ENCODE measurements at places on chromosomes 5 and 9. TPM values are rescaled to one million over a fixed set of nuclear protein-coding genes. Genes with fewer than 3 reads are reported as not detected.

- DNase-seq, result no peak
These were observed 31.7 kb upstream of the MINAR2 start for GRCh38 chr5:129716235-129716634.

GRCh38 chr9:136625101-136626065 lies 37.3 kb upstream of the EGFL7 start:
- DNase-seq, result peak; percentile 43

GRCh38 chr9:101677861-101678260 lies 60.6 kb downstream of the GRIN3A start:
- DNase-seq, result no peak

DNA sequence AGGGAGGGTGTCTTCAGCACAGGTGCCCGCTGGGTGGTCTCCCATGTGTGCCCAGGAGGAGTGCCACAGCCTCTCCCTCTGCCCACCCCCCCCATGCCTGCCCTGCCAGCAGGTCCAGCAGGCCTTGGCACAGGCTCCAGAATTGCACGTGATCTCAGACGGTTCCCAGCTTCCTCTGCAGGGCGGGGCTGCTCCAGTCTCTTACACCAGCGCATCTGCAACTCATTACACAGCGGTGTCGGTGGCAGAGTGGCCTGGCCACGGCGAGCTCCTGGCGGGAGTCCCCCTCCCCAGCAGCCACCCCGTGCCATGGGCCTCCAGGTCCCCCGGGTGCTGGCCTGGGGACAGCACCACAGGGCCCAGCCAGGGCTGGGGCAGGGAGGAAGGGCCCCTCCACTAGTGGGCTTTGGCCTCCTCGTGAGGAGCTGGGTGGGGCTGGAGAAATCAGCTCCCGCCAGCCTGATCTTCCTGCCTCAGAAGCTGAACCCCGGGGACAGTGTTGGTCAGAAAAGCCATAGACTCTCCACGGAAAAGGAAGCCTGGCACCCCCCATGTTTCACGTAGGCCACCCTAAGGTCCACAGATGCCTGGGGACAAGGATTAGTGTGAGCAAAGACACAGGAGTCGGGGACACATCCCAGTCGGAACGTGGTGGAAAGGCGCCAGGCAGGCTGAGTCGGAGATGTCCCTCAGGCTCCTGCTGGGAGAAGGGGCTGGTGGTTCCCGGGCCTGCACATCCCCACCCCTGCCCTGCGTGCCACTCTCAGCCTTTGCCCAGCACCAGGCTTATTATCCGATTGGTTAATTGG lies 40.2 kb downstream of the RXRA start:
- peak; percentile 98 for DNase-seq

DNA sequence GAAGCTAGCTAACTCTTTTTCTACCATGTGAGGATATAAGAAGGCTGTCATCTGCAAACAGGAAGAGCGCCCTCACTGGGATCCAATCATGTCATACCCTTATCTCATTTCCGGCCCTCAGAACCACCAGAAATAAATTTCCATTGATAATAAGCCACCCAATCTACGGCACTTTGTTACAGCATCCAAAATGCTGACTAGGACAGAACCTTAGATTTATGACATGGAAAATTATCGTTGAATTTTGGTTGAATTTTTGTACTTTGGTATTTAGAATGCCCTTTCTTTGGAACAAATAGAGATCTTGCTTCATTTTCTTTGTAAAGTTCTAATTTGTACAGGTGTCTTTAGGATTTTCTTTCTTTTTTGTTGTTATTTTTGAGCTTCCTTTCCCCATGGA lies 53.3 kb upstream of the CYLC2 start:
- no peak for DNase-seq

- no peak for DNase-seq
These were observed 15.2 kb upstream of the ERAP2 start for GRCh38 chr5:96861076-96861475.

GRCh38 chr5:110651507-110651906 lies 75.0 kb downstream of the TMEM232 start:
- no peak for DNase-seq

GRCh38 chr9:136882109-136882946 lies 4.0 kb upstream of the TRAF2 start:
- no peak for DNase-seq

DNA sequence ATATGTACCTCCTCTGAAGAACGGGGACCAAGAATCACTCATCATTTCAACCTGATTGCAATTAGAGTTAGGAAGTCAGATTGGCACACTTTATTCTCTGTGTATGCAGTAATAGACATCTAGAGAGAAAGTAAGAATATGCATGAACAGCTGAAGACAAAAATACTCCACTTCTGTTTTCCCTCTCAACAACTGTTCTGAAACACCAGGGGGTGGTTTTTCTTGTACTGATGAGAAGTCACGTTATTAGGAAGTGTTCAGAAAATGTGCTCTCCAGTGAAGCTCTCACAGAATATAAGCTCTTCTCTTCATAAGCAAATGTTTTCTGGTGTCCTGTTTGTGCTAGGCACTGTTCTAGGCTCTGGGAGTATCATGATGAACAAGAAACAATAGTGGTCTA lies 531.7 kb upstream of the C9orf72 start:
- no peak for DNase-seq

DNA sequence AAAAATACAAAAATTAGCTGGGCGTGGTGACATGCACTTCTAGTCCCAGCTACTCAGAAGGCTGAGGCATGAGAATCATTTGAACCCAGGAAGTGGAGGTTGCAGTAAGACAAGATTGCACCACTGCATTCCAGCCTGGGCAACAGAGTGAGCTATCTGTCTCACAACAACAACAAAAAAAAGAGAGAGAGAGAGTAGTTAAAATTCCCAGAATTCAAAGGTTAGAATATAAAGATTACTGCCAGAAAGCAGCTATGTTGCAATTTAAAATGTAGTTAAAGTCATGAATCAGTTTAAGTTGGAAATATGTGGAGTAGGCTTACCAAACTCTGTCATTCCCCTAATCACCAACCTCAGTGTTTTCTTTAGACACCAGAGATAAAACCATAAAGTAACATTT lies 58.7 kb upstream of the SUSD1 start:
- DNase-seq, result no peak

- no peak for DNase-seq
These were observed 122.5 kb upstream of the RFX3 start for GRCh38 chr9:3648266-3648665.

DNA sequence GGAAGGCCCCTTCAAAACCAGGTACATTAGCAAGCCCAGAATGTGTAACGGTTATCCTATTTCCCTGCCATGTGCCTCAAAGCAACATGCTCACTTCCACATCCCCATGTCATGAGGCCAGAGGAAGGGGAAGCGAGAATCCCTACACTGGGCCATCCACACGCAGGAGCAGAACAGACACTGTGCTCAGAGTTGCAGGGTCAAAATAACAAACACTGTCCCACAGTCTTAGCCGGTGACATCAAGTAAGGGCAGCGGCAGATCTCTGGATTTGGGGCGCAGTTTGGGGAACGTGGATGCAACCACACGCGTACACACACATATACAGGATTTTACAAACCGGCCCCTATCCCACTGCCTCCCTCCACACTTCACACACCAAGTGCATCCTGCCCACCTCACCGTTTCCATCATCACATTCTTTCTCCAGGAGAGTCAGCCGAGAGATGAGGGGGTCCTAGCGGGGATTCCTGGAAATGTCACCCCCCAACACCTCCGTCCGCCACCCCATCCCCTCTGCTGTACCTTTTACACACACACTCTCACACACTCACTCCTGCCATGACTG lies 776 bp downstream of the APBA1 start:
- peak; percentile 82 for DNase-seq

GRCh38 chr9:130154816-130155215 lies 17.4 kb upstream of the NCS1 start:
- no peak for DNase-seq

DNA sequence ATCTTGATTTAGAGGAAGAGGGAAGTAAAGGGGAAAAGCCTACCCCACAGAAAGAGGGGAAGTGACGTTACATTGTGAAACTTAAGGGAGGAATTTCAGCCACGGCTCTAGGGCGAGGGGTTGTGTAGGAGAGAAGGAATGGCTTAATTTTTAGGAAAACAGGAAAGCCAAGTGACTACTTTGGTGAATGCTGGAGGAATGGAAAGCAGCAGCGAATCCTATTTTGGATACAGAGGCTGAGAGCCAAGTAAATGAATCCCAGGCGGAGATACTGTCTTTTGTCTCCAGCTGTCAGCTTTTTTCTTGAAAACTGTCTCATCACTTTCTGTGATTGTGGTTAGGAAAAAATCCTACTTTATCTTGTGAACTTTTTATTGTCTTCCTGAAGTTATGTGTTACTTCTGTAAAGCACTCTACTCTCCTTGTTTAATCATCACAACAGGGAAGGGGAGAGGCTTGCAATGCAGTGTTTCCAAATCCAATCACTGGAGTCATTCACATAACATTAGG lies 188.4 kb downstream of the TSSK1B start:
- peak; percentile 56 for DNase-seq

- peak; percentile 59 for DNase-seq
These were observed 295.7 kb upstream of the PTGER4 start for GRCh38 chr5:40383749-40384651.

DNA sequence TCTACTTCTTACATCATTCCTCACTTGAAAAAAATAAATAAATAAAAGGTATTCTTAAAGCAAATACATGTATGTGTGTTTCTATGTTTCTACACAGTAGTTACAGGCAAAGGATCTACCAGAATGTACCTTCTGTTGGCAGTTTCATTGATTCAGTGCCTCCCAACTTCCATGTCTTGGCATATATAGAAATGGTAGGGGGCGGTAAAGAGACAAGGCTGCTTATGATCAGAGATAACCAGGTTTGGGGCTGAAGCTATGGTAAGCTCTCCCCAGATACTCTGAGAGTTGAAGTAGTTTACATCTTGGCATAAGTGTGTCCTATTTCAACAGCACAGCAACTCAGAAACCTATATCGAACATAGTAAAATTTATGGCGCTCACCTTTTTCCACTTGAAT lies 1075.4 kb upstream of the C9orf72 start:
- no peak for DNase-seq

GRCh38 chr5:75243100-75243499 lies 6.4 kb upstream of the ANKRD31 start:
- no peak for DNase-seq

DNA sequence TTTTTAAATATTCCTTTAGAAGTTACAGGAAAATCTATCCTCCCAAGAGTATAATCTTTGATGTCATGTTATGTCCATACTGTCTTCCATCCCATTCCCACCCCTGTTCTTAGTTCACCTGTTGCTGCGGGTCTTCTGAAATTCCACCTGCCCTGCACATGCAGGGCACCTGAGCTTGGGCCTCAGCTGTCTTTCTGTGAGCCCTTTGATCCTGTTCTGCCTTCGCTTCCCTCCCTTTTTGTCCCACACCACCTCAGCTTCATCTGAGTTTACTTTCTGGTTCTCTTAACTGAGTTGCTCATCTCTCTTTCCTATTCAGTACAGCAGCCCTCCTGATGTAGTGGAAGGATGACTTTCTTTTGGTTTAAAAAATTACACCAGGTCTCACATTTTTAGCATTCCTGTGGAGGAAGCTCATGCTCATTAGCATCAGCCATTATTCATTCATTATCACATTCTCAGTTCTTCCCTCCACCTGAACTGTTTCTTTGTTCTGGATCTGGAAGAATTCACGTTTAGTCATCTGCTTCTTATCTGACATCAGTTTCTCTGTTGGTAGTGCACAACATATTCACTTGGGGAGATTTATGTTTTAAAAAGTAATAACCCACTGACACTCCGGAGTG lies 211.0 kb downstream of the ADCY2 start:
- DNase-seq, result no peak

DNA sequence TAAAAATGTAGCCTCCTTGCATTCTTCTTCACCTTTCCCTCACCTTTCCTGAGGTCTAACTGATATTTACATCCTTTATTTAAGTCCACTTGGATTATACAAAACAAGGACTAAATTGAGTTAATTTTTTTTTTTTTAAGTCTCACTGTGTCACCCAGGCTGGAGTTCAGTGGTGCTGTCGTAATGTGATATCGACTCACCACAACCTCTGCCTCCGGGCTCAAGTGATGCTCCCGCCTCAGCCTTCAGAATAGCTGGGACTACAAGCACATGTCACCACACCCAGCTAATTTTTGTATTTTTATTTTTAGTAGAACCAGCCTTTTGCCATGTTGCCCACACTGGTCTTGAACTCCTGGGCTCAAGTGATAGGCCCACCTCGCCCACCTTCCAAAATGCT lies 195.3 kb downstream of the BNC2 start:
- DNase-seq, result no peak

DNA sequence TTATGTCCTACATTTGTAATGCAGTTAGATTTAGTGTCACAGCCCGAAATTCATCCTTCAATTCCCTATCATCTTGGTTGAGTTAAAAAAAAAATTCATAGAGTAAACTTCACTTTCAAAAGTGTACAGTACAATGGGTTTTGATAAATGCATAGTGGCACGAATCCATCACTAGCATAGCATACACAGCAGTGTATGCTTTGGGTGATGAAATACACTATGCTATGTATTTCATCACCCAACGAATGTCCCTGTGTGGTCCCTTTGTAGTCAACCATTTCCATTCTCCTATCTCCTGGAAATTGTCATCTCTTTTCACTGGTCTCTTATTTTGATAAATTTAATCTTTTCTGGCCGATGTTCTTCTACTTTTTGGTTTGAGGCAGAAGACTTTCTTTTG lies 129.4 kb upstream of the BASP1 start:
- no peak for DNase-seq

GRCh38 chr9:92954049-92954861 lies 6.9 kb downstream of the FGD3 start:
- DNase-seq, result peak; percentile 11

- peak; percentile 19 for DNase-seq
These were observed 16.9 kb upstream of the FER start for GRCh38 chr5:108730617-108731340.

- DNase-seq, result no peak
These were observed 48.9 kb upstream of the DMRT1 start for GRCh38 chr9:792331-793260.

- DNase-seq, result peak; percentile 35
These were observed 9.7 kb upstream of the CHD1 start for GRCh38 chr5:98938464-98938863.

DNA sequence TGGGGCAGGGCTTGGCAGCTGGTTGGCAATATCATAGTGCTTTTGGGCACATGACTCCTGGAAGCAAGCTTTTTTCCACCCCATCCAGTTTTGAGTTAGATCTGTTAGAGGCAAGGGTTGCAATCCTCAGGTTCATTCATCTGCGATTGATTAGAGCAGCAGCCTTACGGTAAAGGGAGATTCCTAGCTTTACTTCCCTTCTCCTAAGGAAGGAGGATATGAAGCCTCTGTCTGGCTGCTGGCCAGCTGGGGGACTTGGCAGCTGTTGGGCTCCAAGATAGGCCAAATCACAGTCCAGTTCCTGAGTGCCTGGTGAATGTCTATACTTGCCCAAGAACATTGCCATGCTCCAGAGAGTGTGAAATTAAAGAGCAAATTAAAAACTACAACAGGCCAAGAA lies 113.4 kb upstream of the CCNH start:
- no peak for DNase-seq

- DNase-seq, result no peak
These were observed 35.8 kb upstream of the CDH6 start for GRCh38 chr5:31157720-31158119.

IL17B gene
- 114 TPM for polyA plus RNA-seq

ORM2 gene
- not detected for polyA plus RNA-seq

KCNIP1 gene
- 5.1 TPM for polyA plus RNA-seq

PCDHA9 gene
- polyA plus RNA-seq, result 0.07 TPM

SLC35D2 gene
- polyA plus RNA-seq, result 20.7 TPM

CEL gene
- 1.8 TPM for polyA plus RNA-seq

PDE6A gene
- polyA plus RNA-seq, result 0.04 TPM

CDKN2A gene
- not detected for polyA plus RNA-seq

JAKMIP2 gene
- polyA plus RNA-seq, result 2.8 TPM

RNF130 gene
- 49.8 TPM for polyA plus RNA-seq

LCN15 gene
- polyA plus RNA-seq, result 0.36 TPM

FBP2 gene
- 47.9 TPM for polyA plus RNA-seq

CNTNAP3 gene
- polyA plus RNA-seq, result 2.7 TPM

All from muscle of back (tissue), 13 donors.